GM23338 (cell line): ENCODE measurements at places on chromosomes 13 and 19. TPM values are rescaled to one million over a fixed set of nuclear protein-coding genes. Genes with fewer than 3 reads are reported as not detected.

Gene ZNF763
- polyA plus RNA-seq, result 0.61 and 1.7 TPM in 2 replicates

Gene ZNF440
- polyA plus RNA-seq, result 2.3 and 2.5 TPM in 2 replicates

GRCh38 chr13:20831254-20831653, 57.5 kb upstream of the EEF1AKMT1 start:
- DNase-seq, result no peak

Gene WTIP
- 0.47 and 0.59 TPM in 2 replicates for polyA plus RNA-seq

DNA sequence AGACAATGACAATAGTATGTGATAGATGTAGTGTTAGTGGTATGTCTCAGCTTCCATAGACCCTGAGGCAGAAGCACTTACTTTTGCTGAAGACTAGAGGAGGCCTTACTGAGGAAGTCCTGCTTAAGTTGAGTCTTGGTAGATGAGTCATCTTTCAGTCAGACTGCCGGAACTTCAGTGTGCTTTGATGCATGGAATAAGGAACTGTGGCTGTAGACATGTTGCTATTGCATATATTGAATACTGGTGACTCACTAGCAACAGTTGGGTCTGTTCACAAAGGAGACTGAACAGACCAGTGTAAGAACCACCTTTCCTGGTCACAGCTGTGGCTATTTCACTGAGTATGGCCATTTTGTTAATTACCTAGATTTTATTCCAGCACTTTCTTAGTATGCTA, 1000.6 kb downstream of the OLFM4 start:
- peak; percentile 15 for DNase-seq

DNA sequence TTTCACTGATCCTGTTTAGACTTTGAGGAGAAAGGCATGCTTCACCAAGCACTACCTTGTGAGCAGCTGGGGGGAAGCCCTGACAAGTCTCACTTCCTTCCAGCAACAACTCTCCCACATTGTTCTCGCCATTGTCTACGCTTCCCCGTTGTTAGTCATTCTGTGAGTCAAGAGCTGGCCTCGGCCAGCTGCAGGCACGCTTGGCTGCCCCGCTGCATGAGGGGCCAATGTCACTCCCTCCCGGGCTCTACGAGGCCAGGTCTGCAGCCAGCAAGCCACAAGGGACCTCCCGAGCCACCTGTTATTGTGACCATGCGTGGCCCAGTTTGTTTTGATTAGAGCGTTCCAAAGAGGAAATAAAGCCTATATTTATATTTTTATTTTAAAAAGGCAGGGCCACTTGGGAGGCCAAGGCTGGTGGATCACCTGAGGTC, 220.9 kb downstream of the FOXO1 start:
- peak; percentile 14 for DNase-seq

DNA sequence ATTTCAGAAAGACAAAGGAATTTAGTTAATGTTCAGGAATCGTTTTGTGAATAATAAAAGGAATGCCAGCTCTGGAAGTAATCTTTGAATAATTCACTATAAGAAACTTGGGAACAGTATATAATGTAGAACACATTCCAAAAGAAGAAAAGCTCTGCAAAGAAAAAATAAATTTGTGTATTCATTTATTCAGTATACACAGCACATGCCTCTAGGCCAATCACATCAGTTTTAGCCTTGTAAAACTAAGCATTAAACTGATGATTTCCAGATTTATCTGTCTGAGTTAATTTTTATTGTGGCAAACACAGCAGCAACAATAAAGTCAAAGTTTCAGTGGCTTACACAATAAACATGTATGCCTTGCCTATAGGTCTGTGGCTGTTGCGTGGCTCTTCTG, 5.7 kb upstream of the RXFP2 start:
- no peak for DNase-seq

DNA sequence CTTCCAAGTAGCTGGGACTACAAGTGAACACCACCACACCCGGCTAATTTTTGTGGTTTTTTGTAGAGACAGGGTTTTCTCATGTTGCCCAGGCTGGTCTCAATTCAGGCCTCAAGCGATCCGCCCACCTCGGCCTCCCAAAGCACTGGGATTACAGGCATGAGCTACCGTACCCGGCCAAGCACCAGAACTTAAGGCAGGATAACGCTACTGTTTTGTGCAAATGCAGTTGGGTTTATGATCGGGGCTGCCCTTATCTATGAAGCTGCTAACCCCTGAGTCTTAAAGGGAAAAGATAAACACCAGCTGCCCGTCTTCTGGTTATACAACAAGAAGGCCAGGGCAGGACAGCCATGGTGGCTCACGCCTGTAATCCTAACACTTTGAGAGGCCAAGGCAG, 12.6 kb upstream of the TM6SF2 start:
- DNase-seq, result no peak

DNA sequence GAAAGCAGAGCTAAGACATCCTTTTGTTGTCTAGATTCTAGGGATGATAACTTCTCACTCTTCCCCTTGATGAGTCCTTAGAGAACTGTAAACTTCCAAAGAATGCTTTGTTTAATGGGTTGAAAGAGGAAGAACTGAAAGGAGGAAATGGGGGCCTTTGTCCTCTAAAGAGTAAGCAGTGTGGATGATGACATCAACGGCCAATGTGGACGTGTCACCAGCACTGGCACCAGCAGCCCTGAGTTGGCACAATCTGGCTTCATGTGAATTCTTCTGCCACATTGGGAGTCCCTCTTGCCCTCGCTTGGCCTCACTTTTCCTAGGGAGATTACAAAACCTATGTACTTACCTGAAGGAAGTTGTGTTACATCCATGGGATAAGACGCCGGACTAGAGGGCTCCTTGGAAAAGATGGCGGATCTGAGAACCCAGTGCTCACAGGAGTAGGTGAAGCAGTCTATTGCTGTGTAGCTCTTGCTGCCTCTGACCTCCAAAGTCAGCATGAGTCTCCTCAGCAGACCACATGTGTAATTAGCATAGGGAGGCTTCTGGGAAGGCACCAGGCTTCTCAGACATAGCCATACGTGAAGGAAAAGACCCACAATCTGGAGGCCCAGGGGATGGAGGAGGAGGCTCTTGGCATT, 62.8 kb downstream of the RGCC start:
- DNase-seq, result no peak

Gene ZNF749
- polyA plus RNA-seq, result 30.1 and 30.9 TPM in 2 replicates

DNA sequence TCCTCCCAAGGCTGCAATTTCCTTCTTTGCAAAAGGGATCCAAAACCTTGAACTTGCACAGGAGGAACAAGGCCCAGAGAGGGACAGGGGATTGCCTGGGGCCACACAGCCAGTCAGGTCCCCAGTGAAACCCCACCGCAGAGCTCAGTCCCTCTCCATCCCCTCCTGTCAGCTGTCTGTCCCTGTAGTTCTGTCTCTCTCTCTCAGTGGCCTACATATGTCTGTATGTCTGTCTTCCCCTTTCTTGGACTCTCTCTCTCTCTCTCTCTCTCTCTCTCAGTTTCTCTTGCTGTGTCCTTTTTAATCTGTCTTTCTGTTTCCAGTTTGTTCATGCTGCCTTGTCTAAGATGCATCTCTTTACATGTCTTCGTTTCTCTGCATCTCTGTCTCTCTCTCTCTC, 11.5 kb downstream of the CEACAM19 start:
- no peak for DNase-seq

DNA sequence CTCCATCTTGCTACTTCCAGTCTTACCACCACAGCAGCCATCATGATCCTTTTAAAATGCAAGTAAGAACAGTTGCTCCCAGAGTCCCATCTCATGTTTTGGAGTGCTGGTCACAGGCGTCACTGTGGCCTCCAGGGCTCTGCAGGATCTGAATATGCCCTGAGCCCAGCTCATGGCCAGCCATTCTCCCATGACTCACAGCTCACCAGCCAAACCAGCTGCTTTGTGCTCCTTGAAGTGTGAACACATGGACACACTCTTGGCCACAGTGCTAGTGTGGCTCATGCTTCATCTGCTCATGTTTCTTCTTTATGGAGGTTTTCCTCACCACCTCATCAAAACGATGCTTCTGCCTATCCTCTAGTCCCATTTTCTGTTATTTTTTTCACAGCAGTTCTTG, 466.5 kb downstream of the UQCRFS1 start:
- DNase-seq, result no peak

- no peak for DNase-seq
Measured at GRCh38 chr13:50682966-50683365, 160.5 kb downstream of the DLEU7 start.

DNA sequence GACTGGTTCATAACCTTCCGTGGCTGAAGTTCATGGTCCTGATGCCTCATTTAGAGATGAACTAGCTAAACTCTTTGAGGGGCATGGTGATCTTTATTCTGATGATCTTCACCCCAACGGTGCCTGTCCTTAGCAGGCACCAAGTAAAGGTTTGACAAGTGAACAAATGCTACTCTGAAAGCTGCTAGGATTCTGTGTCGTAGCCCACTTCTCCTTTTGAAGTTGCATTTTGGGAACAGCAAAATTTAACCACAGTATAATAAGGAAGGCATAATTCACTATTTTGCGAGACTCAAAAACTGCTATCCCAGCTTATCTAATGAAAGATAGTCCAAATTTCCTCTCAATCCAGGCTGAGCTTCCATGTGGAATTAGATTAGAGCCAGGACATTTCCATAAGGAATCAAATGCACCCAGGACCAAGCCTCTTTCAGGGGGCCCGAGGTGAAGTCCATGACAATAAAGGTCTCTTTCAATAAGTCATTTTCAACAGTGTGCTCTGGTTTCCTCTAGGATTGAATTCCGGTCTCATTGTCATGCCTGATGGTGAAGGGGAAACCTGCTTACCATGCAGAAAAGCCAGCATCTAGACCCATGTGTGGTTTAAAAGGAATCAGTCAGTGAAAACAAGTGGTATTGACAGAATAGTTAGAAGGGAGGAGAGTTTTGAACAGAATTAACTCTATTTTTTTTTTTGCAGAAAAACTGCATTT, 23.1 kb downstream of the SIAH3 start:
- DNase-seq, result peak; percentile 49

DNA sequence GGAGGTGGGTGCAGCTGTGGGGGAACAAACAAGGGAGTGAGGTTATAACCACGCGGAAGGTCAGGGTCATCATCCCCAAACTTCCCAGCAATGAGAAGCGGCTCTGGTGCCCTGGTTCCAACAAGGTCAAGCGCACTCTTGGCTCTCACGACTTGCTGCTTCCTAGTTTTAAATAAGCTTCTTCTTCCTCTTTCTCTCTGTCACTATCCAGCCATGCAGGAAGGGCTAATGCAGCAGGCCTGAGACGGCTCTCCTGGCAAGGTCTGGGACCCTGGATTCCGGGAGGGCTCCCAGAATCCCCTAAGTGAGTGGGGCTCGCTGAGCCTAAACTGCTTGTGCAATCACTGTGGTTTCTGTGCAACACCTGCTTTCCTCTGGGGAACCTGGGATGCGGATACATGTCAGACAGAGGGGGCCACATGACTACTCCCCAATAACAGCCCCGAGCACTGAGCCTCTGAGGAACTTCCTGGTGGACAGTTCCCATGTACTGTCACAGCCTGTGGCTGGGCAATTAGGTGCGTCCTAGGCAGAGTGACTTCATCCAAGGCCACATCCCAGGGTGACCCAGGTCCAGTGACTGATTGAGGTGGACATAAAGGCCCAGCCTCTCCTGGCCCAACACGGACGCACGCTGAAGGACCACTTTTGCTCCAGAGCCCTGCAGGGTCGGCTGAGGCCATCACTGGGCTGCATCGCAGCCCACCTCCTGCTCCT, 24.2 kb downstream of the VRK3 start:
- DNase-seq, result no peak

Gene CCDC159
- polyA plus RNA-seq, result 5.1 and 6.2 TPM in 2 replicates

DNA sequence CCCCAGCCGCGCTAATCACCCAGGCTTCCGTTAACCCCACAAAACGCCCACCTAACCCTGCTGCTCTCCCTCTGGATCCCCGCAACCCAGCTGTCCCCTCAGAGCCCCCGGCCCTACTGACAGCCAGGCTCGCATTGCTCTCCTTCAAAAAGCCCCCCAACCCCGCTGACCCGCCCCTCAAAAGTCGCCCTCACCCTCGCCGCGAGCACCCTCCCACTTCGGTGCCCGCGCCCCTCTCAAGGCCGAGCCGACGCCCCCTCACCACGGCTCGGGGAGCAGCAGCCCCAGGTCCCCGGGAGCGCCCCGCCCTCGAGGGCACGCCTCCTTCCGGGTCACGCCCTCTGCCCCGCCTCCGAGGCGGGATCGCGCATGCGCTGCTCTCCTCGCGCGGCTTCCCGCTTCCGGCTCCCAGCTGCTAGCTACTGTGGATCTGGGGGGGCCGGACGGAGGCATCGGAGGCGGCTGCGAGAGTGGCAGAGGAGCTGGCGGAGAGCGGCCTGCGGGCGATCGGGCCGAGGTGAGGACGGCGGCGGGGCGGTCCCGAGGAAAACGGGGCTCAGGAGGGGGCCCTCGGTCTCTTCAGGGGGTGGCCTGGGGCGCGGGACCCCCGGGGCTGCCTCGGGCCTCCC, 46.1 kb downstream of the ARHGEF18 start:
- DNase-seq, result peak; percentile 92

Gene ZNF536
- polyA plus RNA-seq, result 0.30 TPM in 1 of 2 replicates, not detected in the other

DNA sequence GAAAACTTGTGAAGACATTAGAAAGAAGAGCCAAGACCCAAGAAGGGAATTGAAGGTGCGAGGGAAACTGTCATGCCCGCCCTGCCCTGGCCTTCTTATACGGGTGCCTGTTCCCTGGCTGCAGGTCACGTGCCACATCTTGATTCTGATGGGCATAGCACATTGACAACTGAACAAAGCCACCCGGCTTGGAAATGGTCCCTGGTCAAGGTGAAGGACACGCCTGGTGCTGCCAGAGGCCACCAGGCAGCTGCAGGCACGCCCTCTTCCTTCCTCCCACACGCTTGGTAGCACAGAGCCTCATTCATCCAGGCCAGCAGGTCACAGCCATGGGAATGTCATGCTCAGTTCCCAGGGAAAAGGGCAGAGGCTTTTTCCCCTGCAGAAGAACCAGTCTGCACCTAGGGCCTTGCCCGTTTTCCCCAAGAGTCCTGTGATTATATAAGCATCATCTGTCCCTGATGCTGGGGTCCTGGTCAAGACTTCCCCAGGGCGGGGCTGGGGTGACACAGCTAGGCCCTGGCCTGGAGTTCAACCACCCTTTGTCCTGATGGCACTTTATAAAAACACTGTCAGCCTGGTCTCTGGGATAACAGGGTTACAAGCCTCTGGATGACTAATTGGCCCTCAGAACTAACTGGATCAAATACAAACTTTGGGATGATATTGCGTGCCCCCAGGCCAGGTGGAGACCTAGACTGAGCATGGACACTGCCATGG, 56.0 kb downstream of the CDADC1 start:
- DNase-seq, result no peak

- no peak for DNase-seq
Measured at GRCh38 chr19:15418231-15418578, 583 bp downstream of the AKAP8L start.

Gene ZNF813
- 5.3 and 6.4 TPM in 2 replicates for polyA plus RNA-seq

Gene NLRP7
- 1.2 and 1.4 TPM in 2 replicates for polyA plus RNA-seq

Gene FCAR
- not detected in 2 replicates for polyA plus RNA-seq

DNA sequence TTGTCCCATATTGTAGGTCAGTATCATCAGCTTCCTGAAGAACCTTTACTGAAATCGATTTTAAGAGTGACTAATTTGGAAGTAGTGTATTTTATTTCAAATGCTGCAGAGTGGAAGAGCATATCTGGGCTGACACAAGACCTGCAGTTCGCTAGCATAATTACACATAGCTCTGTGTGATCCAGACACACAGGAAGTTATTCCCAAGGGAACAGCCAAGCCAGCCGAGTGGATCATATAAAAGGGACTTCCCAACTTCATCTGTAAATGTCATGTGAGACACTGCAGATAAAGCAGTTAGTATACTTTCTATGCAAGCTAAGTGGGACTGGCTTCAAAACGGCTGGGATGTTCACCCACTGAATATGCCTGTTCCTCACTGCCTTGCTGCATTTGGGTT, 760.4 kb downstream of the SLITRK1 start:
- DNase-seq, result no peak
